ENCODE measurements at places on chromosomes 2 and 18.

DNA sequence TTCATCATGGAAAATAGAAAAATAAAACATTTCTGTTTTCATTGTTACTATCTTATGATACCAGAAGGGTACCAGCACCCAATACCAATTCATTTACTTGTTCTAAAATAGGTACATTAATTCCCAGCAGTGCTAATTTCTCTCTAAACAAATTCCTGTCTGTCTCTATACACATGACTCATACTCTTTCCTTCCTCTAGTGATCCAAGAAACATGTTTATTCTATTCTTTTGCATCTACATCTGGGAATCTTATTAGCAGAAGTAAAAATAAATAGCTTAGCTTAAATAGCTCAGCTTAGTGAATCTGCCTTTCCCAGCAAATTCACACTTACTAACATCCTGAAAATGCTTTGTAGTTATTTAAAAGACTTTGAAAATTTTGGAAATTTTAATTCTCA is 84.5 kb upstream of the MAPRE2 start:
- no peak for DNase-seq

- no peak for DNase-seq
Measured at GRCh38 chr18:78136986-78137385, 842.6 kb upstream of the SALL3 start.

GRCh38 chr2:100137318-100137717 is 5.1 kb downstream of the AFF3 start:
- DNase-seq = peak; percentile 21

DNA sequence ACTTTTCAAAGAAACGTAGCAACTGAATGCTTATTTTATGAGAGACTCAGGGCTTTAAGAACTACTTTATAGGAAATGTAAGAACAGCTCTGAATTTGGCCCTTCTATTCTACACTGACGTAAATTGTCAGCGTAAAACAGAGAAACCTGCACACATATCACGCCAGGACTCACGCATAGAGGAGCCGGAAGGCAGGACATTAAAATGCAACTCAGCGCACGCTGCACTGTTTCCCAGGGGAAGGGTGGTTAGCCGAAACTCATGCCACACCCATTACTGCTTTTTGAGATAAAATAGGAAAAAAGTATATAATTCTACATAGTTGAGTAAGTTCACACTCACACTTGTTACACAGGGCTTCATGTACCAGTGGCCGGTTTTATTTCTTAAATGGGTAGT is 7.4 kb downstream of the TUBB6 start:
- no peak for DNase-seq
